Natural killer cell (primary cell): ENCODE measurements at places on chromosomes 11 and 22. TPM values are rescaled to one million over a fixed set of nuclear protein-coding genes. Genes with fewer than 3 reads are reported as not detected.
A peak's percentile ranks its signal among the peaks of the same experiment; 100 is the strongest.

DNA sequence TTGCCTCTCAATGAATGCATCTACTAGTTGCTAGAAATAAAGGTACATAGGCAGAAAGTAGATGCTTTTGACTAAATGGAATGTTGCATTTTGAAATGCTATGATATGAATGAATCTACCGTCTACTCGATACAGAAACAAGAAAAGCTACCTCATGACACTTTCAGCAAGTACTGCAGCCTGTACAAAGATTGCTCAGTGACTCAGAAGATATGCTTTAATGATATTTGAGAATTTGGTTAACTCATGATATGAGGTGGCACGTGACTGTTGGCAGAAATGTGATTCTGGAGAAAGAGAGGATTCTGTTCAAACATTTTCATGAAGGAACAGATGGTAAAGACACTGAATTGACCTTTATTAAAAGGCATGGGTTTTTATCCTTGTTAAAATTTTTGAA is 76.0 kb downstream of the HSD17B12 start:
- DNase-seq: no peak
- H3K36me3 ChIP-seq: peaks cover 3% of the 10 kb centered on the region
- H3K27me3 ChIP-seq: no peaks in the 10 kb centered on the region
- H3K4me3 ChIP-seq: no peak overlapping the region
- no peak overlapping the region for H3K27ac ChIP-seq

Gene ALDH3B2
- not detected for total RNA-seq

Gene PRMT3
- total RNA-seq: 12.1 TPM

DNA sequence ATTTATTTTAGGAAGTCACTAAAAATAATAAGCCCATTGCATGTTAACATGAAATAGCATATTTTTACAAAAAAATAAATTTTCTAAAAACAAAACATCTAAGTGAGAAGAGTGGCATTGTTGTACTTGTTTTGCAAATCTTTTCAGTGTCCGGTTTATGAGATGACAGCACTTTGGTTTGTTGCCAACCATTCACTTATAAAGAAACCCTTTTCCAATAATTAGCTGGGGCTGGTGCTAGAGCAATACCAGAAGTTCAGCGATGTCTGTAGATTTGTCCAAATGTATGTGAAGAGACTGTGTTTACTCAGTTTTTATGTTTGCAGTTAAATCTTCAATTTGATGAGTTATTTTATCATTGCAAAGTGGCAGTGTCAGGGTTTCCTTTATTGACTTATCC is 22.1 kb upstream of the KRTAP5-7 start:
- no peaks in the 10 kb centered on the region for H3K27me3 ChIP-seq
- no peak overlapping the region for H3K4me3 ChIP-seq
- no peak overlapping the region for H3K27ac ChIP-seq
- no peak for DNase-seq
- H3K4me1 ChIP-seq: no peaks in the 10 kb centered on the region

- DNase-seq: no peak
- H3K4me3 ChIP-seq: no peak overlapping the region
- H3K36me3 ChIP-seq: peaks cover 27% of the 10 kb centered on the region
- peaks cover 32% of the 10 kb centered on the region for H3K4me1 ChIP-seq
- H3K27ac ChIP-seq: peak overlapping the region; percentile 34
Measured at GRCh38 chr11:971092-971690, 45.5 kb downstream of the AP2A2 start.

GRCh38 chr11:76759092-76759491 is 24.1 kb upstream of the TSKU start:
- H3K36me3 ChIP-seq: no peaks in the 10 kb centered on the region
- no peaks in the 10 kb centered on the region for H3K4me1 ChIP-seq
- DNase-seq: no peak
- no peaks in the 10 kb centered on the region for H3K27me3 ChIP-seq
- H3K27ac ChIP-seq: no peak overlapping the region

DNA sequence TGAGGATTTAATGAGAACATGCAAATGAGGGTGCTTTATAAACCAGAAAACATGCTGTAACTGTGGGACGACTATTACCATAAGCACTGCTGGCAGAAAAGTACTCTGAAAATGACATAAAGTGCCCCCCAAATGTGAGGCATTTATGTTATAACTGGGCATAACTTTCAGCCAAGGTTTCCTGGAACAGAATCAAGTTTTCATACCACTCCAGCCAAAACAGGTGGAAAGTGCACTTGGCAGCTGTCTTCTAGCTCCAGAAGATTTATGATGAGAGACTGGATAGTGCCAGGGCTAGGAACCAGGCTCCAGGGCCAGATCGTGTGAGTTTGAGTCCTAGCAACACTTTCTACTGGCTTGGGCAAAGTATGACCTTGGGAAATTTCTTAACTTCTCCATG is 339.2 kb downstream of the TENM4 start:
- DNase-seq: no peak
- no peaks in the 10 kb centered on the region for H3K36me3 ChIP-seq
- H3K4me3 ChIP-seq: no peak overlapping the region
- H3K27ac ChIP-seq: no peak overlapping the region

DNA sequence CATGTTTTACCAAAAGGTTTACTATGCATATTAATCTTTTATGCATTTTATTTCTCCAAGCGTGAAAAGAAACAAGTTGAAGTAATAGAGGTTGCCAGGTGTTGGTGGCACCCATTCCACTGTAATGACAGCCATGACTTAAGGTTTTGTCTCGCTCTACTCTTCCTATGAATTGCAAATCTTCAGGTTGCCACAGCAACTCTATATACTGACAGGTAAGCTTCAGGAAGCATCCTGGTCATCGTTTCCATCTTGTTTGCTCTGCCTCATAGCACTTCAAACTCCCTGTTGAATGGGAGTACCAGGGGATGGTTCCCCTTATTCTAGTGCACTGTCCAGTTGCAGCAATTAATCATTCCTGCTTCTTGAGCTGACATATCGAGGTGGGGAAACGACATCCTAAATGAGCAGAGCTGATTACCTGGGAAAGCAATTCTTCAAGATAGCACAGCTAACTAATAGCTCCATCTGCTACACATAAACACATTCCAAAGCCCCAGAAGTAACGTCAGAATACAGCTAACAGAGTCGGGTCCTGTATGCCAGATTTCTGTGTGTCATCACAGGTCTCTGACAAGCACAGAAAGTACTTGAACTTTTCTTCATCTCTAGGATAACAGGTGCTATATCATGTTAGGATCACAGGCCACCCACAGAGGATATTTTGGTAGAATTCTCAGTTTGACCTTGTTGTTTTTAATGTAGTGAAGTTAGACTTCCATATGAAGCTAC is 80.3 kb downstream of the CADM1 start:
- no peaks in the 10 kb centered on the region for H3K27me3 ChIP-seq
- DNase-seq: no peak
- no peaks in the 10 kb centered on the region for H3K4me1 ChIP-seq
- no peak overlapping the region for H3K4me3 ChIP-seq
- no peak overlapping the region for H3K27ac ChIP-seq
- H3K36me3 ChIP-seq: no peaks in the 10 kb centered on the region

Gene DCHS1
- 0.49 TPM for total RNA-seq

DNA sequence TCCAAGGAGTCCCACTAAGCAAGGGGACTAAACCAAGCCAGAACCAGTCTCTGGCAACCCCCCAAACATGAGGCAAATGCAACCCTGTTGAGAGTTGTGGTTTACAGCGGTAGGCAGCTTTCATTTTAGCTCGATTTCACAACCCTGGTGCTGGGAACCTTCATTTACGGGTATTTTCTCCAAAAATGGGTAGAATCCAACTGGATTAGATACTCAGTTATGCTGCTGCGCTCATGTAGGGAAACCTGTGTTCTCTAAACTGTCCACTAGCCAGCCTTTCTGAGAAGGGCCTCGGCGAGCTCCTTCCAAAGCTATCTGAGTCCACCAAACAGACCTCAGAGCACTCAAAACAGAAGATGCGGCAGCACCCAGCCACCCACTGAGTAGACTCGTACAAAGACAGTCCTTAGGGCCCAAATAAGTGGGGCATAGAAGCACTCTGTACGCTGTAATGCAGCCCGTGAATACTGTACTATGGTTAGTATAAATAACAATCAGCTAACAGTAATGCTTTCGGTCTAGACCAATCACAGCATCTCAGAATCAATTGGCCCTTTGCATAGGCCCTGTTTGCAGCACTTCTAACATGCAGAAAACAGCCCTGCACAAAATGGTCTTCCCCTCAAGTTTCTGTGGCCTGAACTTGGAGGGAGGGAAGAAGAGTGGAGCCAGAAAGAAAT is 104.7 kb downstream of the ETS1 start:
- H3K36me3 ChIP-seq: peaks cover 88% of the 10 kb centered on the region
- DNase-seq: peak; percentile 88
- H3K4me3 ChIP-seq: peak overlapping the region; percentile 14
- H3K4me1 ChIP-seq: peaks cover 56% of the 10 kb centered on the region

Gene INS
- total RNA-seq: not detected

DNA sequence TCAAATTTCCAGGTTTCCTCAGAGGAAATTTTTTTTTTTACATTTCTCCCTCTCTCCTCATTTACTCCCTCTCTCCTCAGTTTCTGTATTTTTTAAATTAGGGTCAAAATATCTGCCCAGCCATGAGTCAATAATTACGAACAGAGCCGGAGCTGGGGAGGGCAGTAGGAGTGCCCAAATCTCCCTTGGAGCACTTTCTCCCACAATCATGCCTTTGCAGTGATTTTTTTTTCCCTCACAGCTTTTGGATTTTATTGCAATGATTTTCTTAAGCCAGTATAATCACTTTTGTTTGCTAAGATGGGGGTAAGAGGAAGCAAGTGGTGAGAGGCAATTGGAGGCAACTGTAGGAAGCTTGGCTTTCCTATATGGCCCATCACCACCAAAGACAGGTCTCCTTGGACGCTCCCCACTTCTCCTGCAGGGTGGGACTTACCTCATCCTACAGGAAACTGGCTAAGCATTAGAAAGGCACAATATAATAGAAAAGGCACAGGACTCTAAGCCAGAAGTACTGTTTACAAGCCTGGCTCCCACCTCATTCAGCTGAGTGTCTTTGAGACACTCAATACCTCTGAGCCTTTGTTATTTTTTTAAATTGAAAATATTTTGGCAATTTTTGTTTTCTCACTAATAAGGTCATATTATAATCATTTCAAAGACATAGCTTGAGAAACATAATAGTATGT is 192.6 kb upstream of the PITPNB start:
- H3K4me3 ChIP-seq: no peak overlapping the region
- DNase-seq: no peak
- H3K4me1 ChIP-seq: no peaks in the 10 kb centered on the region
- H3K27ac ChIP-seq: no peak overlapping the region
- no peaks in the 10 kb centered on the region for H3K27me3 ChIP-seq

- DNase-seq: no peak
- no peak overlapping the region for H3K27ac ChIP-seq
- H3K4me3 ChIP-seq: no peak overlapping the region
- no peaks in the 10 kb centered on the region for H3K27me3 ChIP-seq
- no peaks in the 10 kb centered on the region for H3K36me3 ChIP-seq
- no peaks in the 10 kb centered on the region for H3K4me1 ChIP-seq
Measured at GRCh38 chr11:34395916-34396550, 38.2 kb upstream of the ABTB2 start.

- DNase-seq: no peak
- no peaks in the 10 kb centered on the region for H3K4me1 ChIP-seq
- H3K4me3 ChIP-seq: no peak overlapping the region
- no peaks in the 10 kb centered on the region for H3K27me3 ChIP-seq
- H3K36me3 ChIP-seq: no peaks in the 10 kb centered on the region
Measured at GRCh38 chr11:84780689-84781293, 846.4 kb downstream of the DLG2 start.

- DNase-seq: no peak
- no peak overlapping the region for H3K4me3 ChIP-seq
- H3K27ac ChIP-seq: no peak overlapping the region
- H3K27me3 ChIP-seq: no peaks in the 10 kb centered on the region
Measured at GRCh38 chr11:36309779-36310178, 13.7 kb downstream of the PRR5L start.

- H3K27me3 ChIP-seq: no peaks in the 10 kb centered on the region
- H3K4me3 ChIP-seq: no peak overlapping the region
- H3K36me3 ChIP-seq: no peaks in the 10 kb centered on the region
- no peaks in the 10 kb centered on the region for H3K4me1 ChIP-seq
Measured at GRCh38 chr22:41043722-41044121, 48.7 kb upstream of the EP300 start.

Gene SLC7A4
- not detected for total RNA-seq

DNA sequence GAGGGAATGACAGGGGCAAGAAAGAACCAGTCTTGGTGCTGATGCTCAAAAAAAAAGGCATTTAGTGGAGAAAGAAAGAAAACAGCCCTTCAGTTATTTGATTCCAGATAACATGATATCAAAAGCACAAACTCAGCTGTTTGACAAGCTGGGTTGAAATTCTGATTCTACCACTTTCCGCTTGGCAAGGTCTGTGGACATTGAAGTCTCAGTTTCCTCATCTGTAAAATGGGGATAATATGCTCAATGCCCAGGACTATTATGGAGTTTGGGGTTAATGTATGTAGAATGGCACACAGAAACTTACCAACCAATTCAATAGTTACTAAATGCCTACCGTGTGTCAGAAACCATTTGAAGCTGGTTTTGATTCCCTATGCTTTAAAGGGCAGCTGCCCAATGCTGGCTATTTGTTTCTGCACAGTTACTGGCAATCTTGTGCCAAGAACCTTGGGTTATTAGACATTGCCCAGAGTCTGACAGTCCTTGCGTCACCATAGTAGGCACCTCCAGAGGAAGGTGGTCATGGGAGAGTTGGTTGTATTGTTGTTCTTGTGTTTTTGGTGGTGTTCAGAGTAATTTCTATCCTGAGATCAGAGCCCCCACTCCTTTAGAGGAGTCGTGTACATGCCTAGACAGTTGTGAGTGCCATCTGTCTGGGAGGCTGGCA is 19.5 kb downstream of the ELF5 start:
- no peaks in the 10 kb centered on the region for H3K27me3 ChIP-seq
- no peak overlapping the region for H3K27ac ChIP-seq
- no peak for DNase-seq
- no peaks in the 10 kb centered on the region for H3K36me3 ChIP-seq

- H3K4me1 ChIP-seq: no peaks in the 10 kb centered on the region
- H3K4me3 ChIP-seq: no peak overlapping the region
- H3K27ac ChIP-seq: no peak overlapping the region
- no peaks in the 10 kb centered on the region for H3K36me3 ChIP-seq
Measured at GRCh38 chr22:43901976-43902643, 10.3 kb upstream of the PNPLA5 start.

- H3K4me1 ChIP-seq: no peaks in the 10 kb centered on the region
- no peaks in the 10 kb centered on the region for H3K27me3 ChIP-seq
- no peak overlapping the region for H3K4me3 ChIP-seq
- no peak for DNase-seq
Measured at GRCh38 chr11:76714493-76714892, 43.9 kb upstream of the LRRC32 start.

- no peak overlapping the region for H3K4me3 ChIP-seq
- no peaks in the 10 kb centered on the region for H3K36me3 ChIP-seq
- H3K27ac ChIP-seq: no peak overlapping the region
- no peaks in the 10 kb centered on the region for H3K4me1 ChIP-seq
- DNase-seq: no peak
- no peaks in the 10 kb centered on the region for H3K27me3 ChIP-seq
Measured at GRCh38 chr22:46162771-46163556, 12.6 kb downstream of the PPARA start.

Gene NEFH
- total RNA-seq: 0.48 TPM
